ENCODE measurements at places on chromosomes 11 and 22.

GRCh38 chr11:655036-655726 is 18.1 kb downstream of the DRD4 start:
- no peak for DNase-seq

DNA sequence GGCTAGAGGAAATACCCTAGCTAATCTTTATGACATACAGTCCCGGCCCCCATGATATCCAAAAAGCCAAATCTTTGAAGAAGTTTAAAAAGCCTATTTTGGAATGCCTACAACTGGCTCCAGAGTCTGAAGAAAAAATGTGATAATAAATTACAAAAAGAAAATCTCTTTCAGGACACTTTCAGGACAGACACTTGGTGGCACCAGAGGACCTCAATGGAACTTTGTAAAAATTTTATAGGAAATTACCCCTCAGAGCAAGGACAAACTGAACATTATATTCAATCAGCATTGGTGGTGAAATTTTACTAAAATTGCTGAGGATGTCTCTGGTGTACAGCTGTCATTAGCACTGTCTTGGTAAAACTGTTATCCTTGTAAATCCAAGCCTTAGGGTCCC is 81.0 kb downstream of the CCDC73 start:
- DNase-seq, result no peak

- no peak for DNase-seq
Measured at GRCh38 chr11:124202951-124203350, 19.8 kb downstream of the OR10D3 start.

- DNase-seq, result no peak
Measured at GRCh38 chr11:35211952-35212351, 73.0 kb downstream of the CD44 start.

DNA sequence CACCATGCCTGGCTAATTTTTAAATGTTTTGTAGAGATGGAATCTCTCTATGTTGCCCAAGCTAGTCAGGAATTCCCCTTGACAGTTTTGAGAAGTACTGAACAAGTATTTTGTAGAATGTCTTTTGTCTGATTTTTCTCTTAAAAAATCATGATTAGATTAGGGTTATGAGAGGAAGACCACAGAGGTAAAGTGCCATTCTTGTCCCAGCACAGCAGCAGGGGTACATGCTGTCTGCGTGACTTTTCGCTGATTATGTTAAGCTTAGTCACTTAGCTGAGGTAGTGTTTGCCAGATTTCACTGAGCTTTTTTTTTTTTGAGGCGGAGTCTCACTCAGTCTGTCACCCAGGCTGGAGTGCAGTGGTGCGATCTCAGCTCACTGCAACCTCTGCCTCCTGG is 13.6 kb upstream of the NUP160 start:
- DNase-seq, result no peak

DNA sequence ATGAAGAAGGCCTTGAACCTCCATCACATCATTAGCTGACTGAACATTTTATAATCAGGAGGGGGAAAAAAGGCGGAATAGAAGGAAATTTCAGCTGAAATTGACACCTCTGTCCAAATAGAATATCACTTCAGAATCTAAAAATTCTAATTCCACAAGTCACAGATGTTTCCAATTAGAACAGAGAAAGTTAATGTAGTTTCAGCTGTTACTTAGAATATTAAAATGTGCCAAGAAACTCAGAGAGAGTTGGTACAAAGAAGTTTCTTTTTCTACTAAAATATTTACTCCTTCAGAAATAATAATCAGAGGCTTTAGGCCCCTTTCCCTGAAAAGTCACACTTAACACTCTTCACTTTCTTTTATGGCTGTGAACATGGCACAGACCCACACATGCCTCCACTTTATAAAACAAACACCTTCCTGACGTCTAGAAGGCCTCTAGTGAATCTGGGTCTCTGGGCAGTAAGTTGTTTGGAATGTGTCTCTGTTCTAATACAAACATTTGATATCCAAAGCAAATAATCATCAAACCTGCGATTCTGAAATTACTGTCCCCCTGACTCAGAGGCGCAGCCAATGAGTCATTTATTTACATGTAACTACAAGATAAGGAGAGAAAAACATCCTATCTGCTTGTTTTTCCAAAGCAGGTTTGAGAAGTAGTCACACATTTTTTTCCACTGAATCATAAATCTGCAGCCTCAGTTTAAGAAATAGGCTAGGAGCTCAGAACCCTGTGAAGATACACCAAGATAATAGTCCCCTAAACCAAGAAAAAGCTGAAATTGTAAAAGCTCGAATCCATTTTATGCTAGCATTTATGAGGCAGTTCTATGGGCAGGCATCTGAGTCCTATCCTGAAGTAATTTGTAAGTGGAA is 148.4 kb downstream of the ME3 start:
- no peak for DNase-seq

GRCh38 chr11:43367382-43368178 is 8.9 kb downstream of the TTC17 start:
- no peak for DNase-seq

GRCh38 chr11:6598555-6598954 is 4.9 kb downstream of the RRP8 start:
- DNase-seq, result no peak

DNA sequence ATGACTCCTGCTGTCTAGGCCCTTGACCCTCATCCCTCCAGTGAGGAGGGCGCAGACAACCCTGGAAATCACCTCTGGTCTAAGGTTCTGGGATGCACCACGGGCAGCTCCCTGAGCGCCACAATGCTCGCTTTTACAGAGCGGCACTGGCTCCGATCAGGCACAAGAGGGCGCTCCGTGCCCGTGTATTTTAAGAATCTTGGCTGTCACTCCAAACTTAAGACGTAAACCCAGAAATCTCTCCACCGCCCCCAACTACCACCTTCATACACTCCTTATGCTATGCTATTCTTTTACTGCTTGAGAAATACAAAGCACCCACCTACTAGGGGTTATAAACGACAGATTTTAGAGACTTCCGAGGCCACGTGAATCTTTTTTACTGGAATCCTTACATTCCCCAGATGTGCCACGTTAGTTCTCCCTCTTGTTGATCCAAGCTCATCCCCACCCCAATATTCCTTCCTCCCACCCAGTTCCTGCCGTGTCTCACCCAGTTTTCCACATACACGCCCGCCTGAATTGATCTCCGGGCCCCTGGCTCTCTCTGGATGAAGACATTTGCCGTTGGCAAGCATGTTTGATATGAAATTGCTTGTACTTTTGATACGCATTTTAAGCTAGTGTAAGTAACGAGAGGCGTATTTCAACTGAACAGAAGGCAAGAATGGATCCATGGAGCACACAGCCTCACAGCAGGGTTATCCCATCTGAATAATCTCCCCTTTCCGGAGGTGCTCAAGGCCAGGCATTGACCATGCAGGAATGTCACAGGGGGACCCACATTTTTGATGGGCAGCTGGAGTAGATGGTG is 453.5 kb downstream of the OPCML start:
- no peak for DNase-seq

DNA sequence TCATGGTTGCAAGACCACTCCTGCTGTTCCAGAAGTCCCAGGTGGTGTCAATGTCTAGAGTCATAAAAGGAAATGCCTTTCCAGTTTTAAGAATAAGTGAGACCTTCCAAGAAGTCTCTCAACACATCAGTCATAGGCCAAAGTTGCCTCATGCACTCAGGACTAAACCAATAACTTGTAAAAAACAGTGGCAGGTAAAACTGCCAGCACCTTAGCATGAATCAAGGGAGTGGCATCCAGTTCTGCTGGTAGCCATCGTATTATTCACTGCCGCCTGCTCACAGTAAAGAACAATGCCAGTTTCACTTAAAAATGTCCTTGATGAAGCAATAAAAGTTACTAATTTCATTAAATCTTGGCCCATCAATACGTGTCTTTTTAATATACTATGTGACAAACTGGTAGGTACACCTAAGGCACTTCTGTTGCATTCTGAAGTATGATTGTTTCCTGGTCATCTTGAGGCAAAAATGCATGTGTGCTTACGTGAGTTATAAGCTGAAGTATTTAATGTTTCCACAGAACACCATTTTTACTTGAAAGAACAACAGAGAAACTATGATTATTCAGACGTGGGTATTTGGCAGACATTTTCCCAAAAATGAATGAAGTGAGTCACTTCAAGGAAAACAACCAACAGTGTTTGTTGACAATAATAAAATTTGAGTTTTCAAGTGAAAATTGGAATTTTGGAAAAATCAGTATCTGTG is 125.2 kb upstream of the SNX19 start:
- DNase-seq, result no peak

GRCh38 chr11:8370812-8371515 is 107.3 kb upstream of the LMO1 start:
- no peak for DNase-seq
